ENCODE measurements at places on chromosomes 11 and 22.

- DNase-seq = no peak
- no peak overlapping the region for H3K27ac ChIP-seq
- H3K4me3 ChIP-seq = no peak overlapping the region
- peaks cover 42% of the 10 kb centered on the region for H3K4me1 ChIP-seq
- peaks cover 5% of the 10 kb centered on the region for H3K36me3 ChIP-seq
Measured at GRCh38 chr22:20034143-20034542, 13.2 kb downstream of the TANGO2 start.

DNA sequence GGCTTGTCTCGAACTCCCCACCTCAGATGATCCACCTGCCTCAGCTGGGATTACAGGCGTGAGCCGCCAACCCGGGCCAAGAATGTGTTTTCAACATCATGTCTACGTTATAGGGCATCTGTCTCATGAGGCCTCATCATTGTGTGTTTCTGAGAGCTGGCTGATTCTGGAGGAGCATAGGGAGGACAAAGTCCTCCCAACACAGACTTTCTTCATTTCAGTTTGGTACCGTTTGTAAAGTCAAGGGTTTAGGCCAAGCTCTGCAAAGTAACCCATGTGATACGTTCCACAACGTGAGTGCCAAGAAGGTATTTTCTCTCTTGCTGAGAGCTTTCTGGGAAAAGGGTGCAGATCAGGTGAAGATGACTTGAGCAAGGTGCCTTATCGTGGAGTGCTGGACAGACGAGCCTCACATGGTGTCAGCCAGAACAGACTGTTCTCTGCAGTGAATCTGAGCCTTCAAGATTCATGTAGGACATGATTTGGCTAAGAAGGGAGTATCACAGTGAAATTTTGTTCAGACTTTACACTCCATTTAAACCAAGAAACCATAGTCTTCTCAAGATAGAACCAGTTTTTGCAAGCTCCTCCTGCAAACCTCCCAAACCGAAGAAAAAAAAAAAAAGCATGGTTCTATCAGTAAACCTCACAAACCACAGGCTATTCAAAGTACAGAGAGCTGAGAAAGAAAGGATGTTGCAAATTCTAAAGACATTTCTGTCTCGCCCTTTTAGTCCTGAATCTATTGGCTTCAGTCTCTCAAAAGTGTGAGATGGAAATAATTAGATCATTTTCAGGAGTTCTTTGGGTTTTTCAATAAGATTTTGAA is 71.7 kb downstream of the DBX1 start:
- no peak for DNase-seq
- no peaks in the 10 kb centered on the region for H3K27me3 ChIP-seq
- H3K36me3 ChIP-seq = peaks cover 88% of the 10 kb centered on the region
- peak overlapping the region; percentile 7 for H3K4me3 ChIP-seq
- peak overlapping the region; percentile 73 for H3K27ac ChIP-seq
- H3K4me1 ChIP-seq = peaks cover 56% of the 10 kb centered on the region

DNA sequence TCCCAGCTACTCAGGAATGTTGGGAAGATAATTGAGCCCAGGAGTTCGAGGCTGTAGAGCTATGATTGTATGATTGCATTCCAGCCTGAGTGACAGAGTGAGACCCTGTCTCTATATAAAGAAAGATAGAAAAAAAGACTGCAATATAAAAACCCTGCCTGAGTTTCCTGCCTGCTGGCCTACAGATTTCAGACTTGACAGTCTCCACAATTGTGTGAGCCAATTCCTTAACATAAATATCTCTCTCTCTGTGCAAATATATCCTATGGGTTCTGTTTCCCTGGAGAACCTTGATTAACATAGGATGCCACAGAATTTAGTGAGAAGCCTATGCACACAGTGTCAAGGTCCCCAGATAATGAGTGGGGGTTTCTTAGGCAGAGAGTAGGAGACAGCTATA is 32.5 kb upstream of the ZBTB44 start:
- no peaks in the 10 kb centered on the region for H3K4me1 ChIP-seq
- H3K27me3 ChIP-seq = peaks cover 4% of the 10 kb centered on the region
- no peak for DNase-seq
- no peak overlapping the region for H3K4me3 ChIP-seq

- no peak overlapping the region for H3K27ac ChIP-seq
- H3K4me1 ChIP-seq = peaks cover 11% of the 10 kb centered on the region
- peaks cover 5% of the 10 kb centered on the region for H3K27me3 ChIP-seq
Measured at GRCh38 chr11:15215005-15215404, 100.3 kb downstream of the INSC start.

GRCh38 chr22:44382116-44383038 is 69.6 kb upstream of the SHISAL1 start:
- H3K27me3 ChIP-seq = peaks cover 32% of the 10 kb centered on the region
- H3K36me3 ChIP-seq = no peaks in the 10 kb centered on the region
- DNase-seq = peak; percentile 37
- no peak overlapping the region for H3K4me3 ChIP-seq
- peaks cover 68% of the 10 kb centered on the region for H3K4me1 ChIP-seq

DNA sequence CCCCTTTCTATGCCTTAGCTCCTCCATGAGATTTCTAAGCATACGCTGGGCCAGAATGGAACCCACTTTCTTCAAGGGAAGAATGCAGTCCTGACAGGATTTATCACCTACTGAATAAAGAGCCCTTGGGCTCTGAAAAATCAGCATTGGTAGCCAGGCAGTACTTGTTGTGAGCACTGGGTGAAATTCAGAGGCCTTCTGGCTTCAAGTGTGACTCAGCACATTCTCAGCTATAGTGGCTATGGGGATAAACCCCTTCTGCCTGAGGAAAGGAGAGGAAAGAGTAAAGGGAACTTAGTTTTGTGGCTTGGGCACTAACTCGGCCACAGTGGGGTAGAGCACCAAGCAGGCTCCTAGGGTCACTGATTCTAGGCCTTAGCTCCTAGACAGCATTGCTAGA is 574.8 kb downstream of the JRKL start:
- H3K27me3 ChIP-seq = no peaks in the 10 kb centered on the region
- no peak overlapping the region for H3K27ac ChIP-seq
- DNase-seq = no peak
- H3K36me3 ChIP-seq = no peaks in the 10 kb centered on the region
- H3K4me3 ChIP-seq = no peak overlapping the region

- no peaks in the 10 kb centered on the region for H3K36me3 ChIP-seq
- DNase-seq = no peak
- no peak overlapping the region for H3K27ac ChIP-seq
- no peak overlapping the region for H3K4me3 ChIP-seq
- H3K27me3 ChIP-seq = peaks cover 12% of the 10 kb centered on the region
Measured at GRCh38 chr22:34960005-34960404, 106.0 kb upstream of the ISX start.

DNA sequence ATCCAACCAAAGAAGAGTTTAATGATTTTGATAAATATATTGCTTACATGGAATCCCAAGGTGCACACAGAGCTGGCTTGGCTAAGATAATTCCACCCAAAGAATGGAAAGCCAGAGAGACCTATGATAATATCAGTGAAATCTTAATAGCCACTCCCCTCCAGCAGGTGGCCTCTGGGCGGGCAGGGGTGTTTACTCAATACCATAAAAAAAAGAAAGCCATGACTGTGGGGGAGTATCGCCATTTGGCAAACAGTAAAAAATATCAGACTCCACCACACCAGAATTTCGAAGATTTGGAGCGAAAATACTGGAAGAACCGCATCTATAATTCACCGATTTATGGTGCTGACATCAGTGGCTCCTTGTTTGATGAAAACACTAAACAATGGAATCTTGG is 23.9 kb downstream of the KDM4D start:
- no peaks in the 10 kb centered on the region for H3K4me1 ChIP-seq
- peaks cover 38% of the 10 kb centered on the region for H3K36me3 ChIP-seq
- no peak overlapping the region for H3K4me3 ChIP-seq

- DNase-seq = no peak
- peaks cover 20% of the 10 kb centered on the region for H3K4me1 ChIP-seq
- H3K36me3 ChIP-seq = no peaks in the 10 kb centered on the region
- peaks cover 23% of the 10 kb centered on the region for H3K27me3 ChIP-seq
Measured at GRCh38 chr11:131943295-131943694, 572.9 kb downstream of the NTM start.

Measured in nephron progenitor cell (in vitro differentiated cells).